ENCODE measurements at places on chromosomes 1 and 21.
A peak's percentile ranks its signal among the peaks of the same experiment; 100 is the strongest.

GRCh38 chr21:44697811-44698734, 1.1 kb downstream of the KRTAP10-12 start:
- DNase-seq, result no peak

- no peak for DNase-seq
Observed at GRCh38 chr1:1421907-1422464, 910 bp upstream of the ANKRD65 start.

- DNase-seq, result no peak
Observed at GRCh38 chr21:41706263-41706639, 60.6 kb downstream of the RIPK4 start.

DNA sequence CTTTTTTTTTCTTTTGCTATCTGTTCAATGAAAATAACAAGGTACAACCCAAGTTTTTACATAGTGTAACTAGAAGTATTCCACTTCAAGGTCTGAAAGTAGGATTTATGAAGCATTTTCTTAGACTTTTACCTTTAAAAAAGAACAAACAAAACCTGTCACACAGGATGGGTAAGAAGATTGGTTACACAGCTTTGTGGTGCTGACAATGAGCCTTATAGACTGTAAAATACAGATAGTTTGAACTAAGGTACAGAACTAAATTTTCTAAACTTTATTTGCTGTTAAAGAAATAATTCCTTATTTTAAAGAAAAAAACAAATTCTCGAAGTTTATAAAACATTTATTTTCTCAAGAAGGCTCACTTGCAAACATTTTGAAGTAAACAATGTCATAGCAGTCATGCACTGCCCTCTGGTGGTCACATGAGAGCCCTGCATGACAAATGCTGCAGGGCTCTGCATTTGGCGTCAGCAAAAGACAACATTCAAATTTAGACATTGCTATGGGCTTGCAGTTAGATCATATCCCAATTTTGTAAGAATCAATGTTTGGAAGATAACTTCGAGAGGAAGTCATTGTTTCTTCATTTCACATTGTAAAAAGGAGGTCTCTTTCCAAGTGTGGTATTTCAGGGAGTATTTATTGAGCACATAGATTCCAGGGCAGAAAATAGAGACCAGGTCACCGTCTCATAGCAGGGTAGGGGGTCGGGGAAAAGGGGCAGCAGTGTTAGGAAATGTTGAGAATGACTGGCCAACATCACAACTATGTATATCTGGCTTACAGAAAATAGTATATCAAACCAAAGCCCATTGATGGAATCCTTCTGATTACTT, 115.3 kb upstream of the FMN2 start:
- DNase-seq, result peak; percentile 51

DNA sequence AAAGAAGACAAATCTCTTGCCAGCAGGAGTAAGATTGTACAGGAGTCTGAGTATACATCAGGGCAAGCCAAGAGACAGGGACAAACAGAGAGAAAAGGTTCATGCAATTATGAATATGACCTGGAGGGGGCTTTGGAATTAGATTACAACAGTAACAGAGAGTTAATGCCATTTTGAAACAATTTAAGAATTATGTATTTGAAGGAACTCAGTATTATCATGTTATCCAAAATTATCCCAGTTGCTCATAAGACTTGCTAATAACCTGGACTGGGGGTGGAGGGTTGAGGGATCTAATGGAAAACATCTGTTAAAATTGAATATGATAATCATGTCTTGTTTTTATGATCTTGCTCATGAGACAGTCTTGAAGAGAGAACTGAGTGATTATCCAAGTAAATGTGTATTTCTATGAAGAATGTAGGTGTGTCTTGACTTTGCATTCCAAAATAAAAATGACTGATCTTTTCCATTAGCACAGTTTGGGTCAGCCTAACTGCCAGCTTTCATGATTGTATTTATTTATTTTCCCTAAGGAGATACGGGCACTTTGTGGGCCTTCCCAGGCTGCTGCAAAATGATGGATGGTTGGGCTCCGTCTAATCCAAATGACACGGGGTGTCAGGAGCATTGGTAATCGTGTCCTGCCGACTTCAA, 117.7 kb downstream of the ERG start:
- DNase-seq, result no peak

GRCh38 chr1:16719571-16720350, 20.6 kb upstream of the RNU1-4 start:
- no peak for DNase-seq

DNA sequence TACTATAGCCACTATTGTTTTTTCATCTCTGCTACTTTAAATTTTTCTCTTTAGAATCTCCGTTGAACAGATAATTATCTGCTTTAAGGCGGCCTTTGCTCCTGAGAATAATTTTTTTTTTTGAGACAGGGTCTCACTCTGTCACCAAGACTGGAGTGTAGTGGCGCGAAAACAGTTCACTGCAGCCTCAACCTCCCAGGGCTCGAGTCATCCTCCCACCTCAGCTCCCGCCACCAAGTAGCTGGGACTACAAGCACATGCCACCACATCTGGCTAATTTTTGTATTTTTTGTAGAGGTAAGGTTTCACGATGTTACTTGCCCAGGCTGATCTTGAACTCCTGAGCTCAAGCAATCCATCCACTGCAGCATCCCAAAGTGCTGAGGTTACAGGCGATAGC, 28.6 kb downstream of the TRIT1 start:
- DNase-seq, result no peak

GRCh38 chr1:83828456-83828855, 170.5 kb downstream of the TTLL7 start:
- DNase-seq, result no peak

Measured in hematopoietic multipotent progenitor cell treated with erythropoietin and hydrocortisone succinate and interleukin-3 and kit ligand, for 15 days (in vitro differentiated cells).